ENCODE measurements at places on chromosomes 2 and 18. TPM values are rescaled to one million over a fixed set of nuclear protein-coding genes. Genes with fewer than 3 reads are reported as not detected.
A peak's percentile ranks its signal among the peaks of the same experiment; 100 is the strongest.

MEIS1 gene
- 48.6 TPM for total RNA-seq

CXCR4 gene
- total RNA-seq: 2.7 TPM

RTP5 gene
- not detected for total RNA-seq

- H3K27ac ChIP-seq: no peak overlapping the region
- H3K4me1 ChIP-seq: no peaks in the 10 kb centered on the region
- H3K36me3 ChIP-seq: no peaks in the 10 kb centered on the region
- no peak overlapping the region for H3K4me3 ChIP-seq
Measured at GRCh38 chr2:104420953-104421352, 433.0 kb upstream of the POU3F3 start.

DNA sequence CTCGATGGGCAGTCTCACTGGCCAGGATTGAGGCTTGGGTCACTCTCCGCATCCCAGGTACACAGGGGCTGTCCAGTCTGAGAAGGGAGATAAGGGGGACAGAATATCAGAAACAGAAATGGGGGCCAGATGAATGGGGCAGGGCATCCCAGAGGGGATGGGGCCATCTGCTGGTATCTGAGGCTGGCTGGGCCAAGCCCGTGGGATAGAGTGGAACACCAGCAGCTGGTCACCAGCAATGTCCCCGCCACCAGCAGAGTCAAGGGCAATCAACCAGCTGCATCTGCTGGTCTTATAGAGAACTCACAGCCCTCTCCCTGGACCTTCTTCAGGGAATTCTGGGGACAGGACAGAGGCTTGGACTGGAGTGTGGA is 128.8 kb upstream of the HAAO start:
- peaks cover 33% of the 10 kb centered on the region for H3K4me1 ChIP-seq
- H3K27ac ChIP-seq: no peak overlapping the region
- DNase-seq: peak; percentile 58
- no peak overlapping the region for H3K4me3 ChIP-seq
- H3K36me3 ChIP-seq: no peaks in the 10 kb centered on the region

DNA sequence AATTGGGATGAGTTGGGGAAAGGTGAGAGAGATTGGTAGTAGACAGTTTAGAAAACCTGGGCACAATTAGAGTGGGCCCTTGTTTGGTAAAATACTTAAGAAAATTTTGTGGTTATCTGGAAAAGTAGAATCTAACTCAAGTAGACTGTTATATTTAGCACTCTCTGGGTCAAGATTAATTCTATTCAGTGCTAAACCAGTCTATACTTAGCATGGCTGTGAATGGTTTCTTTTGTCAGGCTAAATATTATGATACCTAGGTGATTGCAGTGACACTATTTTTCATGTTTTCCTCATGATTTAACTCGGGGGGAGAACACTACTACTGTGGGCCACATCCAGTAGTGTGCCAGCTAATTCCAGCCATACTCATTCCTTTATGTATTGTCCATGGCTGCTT is 58.9 kb downstream of the KIAA1328 start:
- H3K4me3 ChIP-seq: no peak overlapping the region
- no peaks in the 10 kb centered on the region for H3K36me3 ChIP-seq

DNA sequence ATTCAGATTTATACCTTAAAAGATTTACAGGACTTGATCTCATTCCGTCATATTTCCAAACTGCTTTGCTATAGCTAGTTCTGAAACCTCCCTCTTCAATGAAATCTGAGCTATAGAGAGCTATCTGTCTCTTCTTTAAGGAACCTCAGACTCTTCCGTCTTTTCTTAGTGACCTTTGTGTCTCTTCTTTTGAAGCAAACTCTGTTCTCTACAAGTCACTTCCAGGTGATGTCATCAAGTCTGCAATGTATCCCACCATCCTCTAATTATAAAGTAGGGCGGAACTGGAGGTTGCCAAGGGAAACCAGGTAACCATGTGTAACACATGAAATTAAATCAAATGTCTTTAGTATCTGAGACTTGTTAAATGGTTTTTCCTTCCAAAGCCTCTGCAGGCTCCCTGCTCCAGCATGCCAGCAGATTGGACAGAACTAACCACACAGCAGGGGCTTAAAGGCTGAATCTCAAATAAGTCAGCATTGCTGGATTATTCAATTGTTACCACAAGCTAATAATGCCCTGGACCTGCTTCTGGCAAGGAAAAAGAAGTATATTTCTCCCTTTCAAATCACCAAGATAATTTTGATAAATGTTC is 41.2 kb upstream of the PEX13 start:
- no peak overlapping the region for H3K27ac ChIP-seq
- H3K4me1 ChIP-seq: no peaks in the 10 kb centered on the region
- no peak for DNase-seq
- no peaks in the 10 kb centered on the region for H3K27me3 ChIP-seq
- H3K4me3 ChIP-seq: no peak overlapping the region

GRCh38 chr18:35441857-35442595 is 55.7 kb downstream of the INO80C start:
- no peak overlapping the region for H3K4me3 ChIP-seq
- H3K27me3 ChIP-seq: no peaks in the 10 kb centered on the region
- H3K27ac ChIP-seq: no peak overlapping the region
- no peak for DNase-seq

DNA sequence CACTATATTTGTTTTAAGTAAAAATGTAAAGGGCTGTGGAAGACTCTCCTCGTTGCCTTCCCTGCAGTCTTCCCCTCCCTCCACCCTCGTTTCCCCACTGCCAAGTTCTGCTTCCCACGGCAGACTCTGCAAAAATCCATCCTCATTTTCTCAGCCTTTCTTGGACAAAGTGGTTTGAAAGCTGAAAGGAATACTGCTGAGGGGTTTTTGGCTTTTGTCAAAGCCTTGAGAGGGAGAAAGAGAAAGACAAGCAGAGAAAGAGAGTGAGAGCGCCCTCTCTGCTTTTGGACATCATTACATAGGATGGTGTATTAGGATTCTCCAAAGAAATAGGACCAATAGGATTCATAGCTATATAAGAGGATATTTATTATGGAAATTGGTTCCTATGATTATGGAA is 455.9 kb upstream of the SOX11 start:
- no peak overlapping the region for H3K4me3 ChIP-seq
- no peaks in the 10 kb centered on the region for H3K27me3 ChIP-seq
- H3K27ac ChIP-seq: no peak overlapping the region
- DNase-seq: no peak
